ENCODE measurements at places on chromosomes 12 and 14.
A peak's percentile ranks its signal among the peaks of the same experiment; 100 is the strongest.

DNA sequence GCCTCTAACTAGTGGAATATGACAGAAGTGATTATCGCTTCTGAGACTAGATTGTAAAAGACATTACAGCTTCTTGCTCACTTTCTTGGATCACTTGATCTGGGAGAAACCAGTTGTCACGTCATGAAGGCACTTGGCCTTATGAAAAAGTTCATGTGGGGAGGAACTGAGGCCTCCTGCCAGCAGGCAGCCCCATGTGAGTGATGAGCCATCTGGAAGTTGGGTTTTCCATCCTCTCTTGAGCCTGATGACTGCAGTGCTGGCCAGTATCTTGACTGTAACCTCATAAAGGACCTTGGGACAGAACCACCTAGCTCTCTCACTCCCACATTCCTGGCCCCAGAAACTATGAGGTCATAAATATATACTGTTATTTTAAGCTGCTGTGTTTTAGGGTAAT lies 28.0 kb downstream of the TTLL5 start:
- no peak for DNase-seq

DNA sequence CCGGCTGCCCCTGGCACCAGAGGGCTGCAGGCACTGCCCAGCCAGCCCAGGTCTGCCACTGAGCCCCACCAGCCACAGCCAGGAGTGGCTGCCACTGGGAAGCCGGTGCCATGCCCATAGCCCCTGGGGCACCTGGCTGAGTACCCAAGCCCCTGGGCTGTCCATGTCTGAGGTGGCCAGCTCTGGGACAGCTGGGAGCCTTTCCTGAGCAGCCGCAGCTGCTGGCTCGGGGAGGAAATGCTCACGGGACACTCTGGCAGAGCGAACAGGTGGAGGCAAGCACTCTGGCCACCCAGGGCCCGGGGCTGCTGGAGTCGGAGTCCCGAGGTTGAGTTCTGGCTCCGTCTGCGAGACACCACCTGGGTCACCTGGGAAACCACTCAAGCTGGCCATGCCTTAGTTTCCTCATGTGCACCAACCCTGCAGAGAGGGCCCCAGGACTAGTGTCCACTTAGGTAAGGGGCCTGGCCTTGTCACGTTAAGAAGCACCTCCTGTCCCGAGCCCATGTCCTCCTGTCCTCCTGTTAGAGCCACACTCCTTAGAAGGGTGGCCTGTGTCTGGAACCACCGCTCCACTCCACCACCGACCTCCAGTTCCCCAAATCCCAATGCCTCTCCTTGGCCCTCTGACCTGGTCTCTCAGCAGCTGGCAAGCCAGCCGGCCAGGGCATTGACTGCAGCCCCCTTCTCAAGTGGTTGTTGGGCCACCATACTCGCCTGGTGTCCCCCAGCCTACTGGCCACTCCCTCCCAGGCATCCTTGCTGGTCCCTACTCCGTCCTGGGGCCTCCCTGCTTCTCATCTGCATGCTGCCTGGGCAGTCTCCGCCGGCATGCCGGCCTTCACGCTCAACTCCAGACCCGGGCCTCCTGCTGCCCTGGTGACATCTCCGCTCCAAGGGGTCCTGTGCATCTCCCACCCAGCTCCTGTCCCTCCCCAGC lies 45.3 kb downstream of the BEGAIN start:
- no peak for DNase-seq

- DNase-seq: no peak
Observed at GRCh38 chr12:2309647-2310046, 256.9 kb downstream of the CACNA1C start.

DNA sequence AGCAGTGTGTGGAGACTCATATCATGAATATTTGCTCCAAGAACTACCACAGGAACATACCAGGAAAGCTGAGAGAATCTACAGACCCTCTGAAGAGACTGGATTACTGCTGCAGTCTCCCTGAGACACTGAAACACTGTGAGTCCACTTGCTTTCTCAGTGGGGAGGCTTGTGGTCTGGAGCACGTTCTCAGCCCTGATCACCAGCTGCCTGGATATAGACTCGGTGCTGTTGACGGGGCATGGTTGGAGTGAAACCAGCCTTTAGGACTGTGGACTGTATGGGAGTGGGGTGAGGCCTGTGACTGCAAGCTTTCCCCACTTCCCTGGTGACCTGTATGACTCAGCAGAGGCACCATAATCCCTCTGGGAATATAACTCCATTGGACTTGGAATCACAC lies 525.8 kb upstream of the FBXO33 start:
- no peak for DNase-seq

GRCh38 chr14:23751616-23752015 lies 115.5 kb downstream of the DHRS2 start:
- no peak for DNase-seq

GRCh38 chr12:128474916-128475315 lies 207.9 kb downstream of the TMEM132C start:
- DNase-seq: no peak

DNA sequence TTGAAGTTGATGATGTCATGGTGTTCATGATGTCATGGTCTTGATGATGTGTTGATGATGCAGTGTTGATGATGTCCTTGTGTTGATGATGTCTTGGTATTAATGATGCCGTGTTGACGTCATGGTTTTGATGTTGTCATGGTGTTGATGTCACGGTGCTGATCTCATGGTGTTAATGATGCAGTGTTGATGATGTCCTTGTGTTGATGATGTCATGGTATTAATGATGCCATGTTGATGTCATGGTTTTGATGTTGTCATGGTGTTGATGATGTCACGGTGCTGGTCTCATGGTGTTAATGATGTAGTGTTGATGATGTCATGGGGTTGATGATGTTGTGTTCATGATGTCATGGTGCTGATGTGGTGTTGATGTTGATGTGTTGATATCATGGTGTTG lies 48.0 kb upstream of the RIMBP2 start:
- no peak for DNase-seq

DNA sequence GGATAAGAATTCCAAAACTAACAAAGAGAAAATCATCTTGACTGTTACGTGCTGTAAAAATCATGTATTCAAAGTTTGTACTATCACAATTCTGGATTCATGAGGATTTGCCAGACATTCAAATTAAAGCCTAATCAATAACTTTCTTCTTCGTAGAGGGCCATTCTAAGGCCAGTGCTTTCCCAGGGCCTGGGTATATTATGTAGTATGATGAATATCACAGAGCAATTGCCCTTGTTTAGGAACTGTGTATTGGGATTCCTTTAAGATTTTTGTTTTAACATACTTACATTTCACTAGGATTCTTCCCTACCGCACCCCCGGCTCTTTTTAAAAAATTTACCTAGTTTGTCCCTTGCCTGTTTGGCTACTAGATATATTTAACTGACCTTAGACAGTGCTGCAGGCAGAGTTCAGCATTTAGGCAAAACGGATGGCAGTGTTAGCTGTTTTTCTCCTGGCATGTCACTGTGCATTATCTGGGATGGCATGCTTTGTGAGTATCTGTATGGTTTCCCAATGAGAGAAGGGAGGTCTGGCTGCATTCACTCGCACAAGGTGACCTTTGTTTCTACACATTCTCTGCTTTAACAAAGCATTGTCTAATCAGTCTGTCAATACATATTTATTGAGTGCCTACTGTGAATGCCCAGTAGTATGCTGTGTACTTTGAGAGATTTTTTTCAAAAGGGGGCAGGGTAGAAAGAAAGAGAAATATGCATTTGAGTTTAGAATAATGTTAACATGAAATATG lies 63.3 kb downstream of the ERC1 start:
- DNase-seq: no peak

DNA sequence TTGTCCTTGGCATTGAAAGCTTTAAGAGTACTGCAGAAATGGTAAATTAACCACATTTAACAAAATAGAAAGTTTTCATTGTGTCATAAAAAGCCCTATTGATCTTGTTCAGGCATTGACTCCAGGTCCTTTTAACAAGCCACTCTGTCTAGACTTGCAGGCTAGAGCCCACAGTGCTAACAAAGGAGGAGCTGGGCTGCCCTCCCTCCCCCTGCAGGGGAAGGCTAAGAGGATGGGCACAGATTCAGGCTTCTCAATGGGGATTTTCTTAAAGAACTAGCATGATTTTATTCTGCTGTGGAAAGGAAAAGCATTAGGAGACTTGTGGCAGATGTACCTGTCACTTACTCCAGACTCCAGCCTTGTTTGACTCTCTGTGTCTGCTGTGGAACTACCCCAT lies 463.6 kb downstream of the NRXN3 start:
- DNase-seq: no peak

- DNase-seq: no peak
Observed at GRCh38 chr14:88535149-88535548, 19.7 kb downstream of the PTPN21 start.

GRCh38 chr12:126907900-126908764 lies 1358.8 kb upstream of the TMEM132C start:
- no peak for DNase-seq

DNA sequence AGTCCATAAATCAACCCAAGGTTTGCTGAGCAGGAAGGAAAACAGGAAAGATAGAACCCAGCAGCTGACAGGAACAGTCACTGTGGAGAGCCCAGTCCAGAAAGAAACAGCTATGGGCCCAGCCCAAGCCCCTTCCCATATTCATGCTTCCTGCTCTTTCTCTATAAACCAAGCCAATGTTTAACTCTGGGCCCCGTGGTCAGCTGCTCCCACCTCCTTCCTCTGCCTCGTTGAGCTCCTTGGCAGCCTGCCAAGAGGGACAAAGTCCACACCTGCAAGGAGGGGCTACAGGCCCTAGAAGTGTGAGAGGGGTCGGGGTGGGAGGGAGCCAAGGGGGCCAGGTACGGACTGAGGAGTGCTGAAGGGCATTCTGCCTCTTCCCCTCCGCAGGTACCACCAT lies 10.0 kb downstream of the SLC6A13 start:
- no peak for DNase-seq

DNA sequence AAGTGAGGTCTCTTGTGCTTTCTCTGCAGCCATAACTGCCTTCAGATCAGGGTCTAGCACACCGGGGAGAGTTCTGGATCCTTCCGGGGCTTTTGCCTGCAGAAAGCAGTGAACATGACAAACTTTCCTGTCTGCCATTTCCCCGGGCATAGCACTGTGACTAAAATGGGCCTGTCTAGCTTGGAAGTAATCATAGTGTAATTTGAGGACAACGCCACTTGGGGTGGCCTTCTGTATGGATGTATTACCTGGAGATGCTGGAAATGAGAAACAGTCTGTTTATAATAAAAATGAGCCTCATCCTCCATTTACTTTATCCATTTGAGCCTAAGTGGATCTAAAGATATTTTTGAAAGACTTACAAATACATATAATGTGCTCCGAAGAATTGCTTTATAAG lies 453.7 kb downstream of the VRK1 start:
- no peak for DNase-seq

- DNase-seq: no peak
Observed at GRCh38 chr12:6748761-6749160, 4.2 kb downstream of the MLF2 start.

GRCh38 chr14:96648506-96649326 lies 146.5 kb downstream of the PAPOLA start:
- DNase-seq: no peak

- no peak for DNase-seq
Observed at GRCh38 chr12:116380108-116380507, 102.6 kb upstream of the MED13L start.

- DNase-seq: peak; percentile 98
Observed at GRCh38 chr12:49110464-49111155, at the start of gene LMBR1L. Gene LMBR1L (minus strand): TSS chr12:49110847. CDS start chr12:49110555, 292 bp downstream.

- DNase-seq: no peak
Observed at GRCh38 chr12:6839482-6840201, 1.1 kb upstream of the GNB3 start.

- DNase-seq: no peak
Observed at GRCh38 chr14:21084998-21085853, 13.2 kb downstream of the ZNF219 start.

GRCh38 chr12:49733219-49734017 lies 7.9 kb upstream of the TMBIM6 start:
- no peak for DNase-seq

DNA sequence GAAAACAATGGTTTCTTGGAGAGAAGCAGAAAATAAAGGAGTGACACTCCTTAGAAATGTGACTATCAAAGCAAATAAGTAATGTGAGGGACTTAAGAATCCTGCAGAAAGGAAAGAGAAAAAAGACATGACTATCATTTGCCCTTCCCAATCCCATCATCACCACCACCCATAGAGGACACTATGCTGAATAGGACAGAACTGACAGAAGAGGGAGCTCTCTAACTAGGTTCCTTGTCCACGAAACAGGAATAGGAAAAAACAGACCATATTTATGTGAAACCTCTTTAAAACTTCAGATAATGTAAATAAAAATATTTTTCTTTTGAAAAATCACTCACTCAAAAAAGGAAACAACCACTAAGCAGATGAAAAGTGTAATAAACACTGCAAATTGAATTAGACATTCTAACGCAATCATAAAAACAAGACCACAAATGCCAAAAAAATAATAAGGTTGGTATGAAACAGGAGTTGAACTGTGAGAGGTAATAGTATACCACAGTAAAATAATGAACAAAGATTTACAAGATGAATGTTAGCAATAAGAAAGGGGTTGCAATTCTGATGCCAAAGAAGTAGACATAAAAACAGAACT lies 24.1 kb downstream of the KLRD1 start:
- peak; percentile 60 for DNase-seq

GRCh38 chr12:13186302-13186701 lies 10.2 kb upstream of the EMP1 start:
- DNase-seq: no peak

DNA sequence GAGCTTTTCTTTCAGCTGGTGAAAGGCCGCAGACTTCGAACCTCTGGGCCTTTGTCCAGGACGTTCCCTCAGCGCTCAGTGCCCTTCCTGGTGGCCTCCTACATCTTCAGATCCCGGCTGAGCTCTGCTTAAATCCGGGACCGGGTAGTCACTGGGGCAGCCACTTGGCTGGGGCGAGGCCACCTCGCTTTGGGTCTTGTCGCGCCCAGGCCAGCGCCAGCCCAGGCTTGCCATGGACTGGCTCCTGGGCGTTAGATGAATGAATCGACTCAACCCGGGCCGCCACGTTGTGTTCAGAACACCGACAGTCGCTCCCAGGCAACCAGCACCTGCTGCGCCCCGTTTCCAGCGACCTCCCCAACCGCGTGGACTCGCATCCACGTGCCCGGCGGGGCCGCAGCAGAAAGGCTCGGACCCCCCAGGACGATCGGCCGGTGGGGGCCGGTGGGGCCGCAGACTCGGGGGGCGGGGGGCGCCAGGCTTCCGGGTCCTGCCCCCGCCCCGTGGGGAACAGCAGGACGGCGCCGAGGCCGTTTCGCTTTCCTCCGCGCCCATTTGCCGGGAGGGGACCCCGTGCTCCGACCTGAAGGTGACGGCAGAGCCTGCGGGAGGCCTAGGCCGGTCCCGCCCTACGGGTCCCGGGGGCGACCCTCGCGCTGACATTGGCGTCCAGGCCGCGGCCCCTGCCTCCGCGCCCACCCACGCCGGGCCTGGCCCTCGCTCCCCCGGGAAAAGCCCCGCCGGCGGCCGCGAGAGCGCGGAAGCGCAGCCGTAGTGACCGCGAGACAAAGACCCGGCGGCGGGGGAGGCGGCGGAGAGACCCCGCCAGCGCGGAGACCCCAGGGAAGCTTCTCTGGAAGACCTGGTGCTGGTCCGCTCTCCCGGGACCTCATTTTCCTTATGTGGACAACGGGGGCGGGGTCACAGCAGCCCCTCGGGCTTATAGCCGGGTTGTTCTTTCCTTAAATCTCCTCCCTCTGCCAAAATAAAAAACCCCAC lies 37.3 kb upstream of the RCOR1 start:
- DNase-seq: peak; percentile 65

- DNase-seq: no peak
Observed at GRCh38 chr12:1918884-1919236, 408 bp upstream of the CACNA2D4 start.

GRCh38 chr12:49762468-49762847 lies 21.1 kb downstream of the TMBIM6 start:
- peak; percentile 37 for DNase-seq

GRCh38 chr12:53956914-53957536 lies 2.3 kb downstream of the HOXC12 start:
- no peak for DNase-seq

GRCh38 chr12:112170376-112170775 lies 45.0 kb downstream of the TRAFD1 start:
- DNase-seq: peak; percentile 34

Measured in CD4-positive, alpha-beta T cell treated with Interleukin-10 for 1 hour (primary cell).